ENCODE measurements at places on chromosomes 16 and 17.

DNA sequence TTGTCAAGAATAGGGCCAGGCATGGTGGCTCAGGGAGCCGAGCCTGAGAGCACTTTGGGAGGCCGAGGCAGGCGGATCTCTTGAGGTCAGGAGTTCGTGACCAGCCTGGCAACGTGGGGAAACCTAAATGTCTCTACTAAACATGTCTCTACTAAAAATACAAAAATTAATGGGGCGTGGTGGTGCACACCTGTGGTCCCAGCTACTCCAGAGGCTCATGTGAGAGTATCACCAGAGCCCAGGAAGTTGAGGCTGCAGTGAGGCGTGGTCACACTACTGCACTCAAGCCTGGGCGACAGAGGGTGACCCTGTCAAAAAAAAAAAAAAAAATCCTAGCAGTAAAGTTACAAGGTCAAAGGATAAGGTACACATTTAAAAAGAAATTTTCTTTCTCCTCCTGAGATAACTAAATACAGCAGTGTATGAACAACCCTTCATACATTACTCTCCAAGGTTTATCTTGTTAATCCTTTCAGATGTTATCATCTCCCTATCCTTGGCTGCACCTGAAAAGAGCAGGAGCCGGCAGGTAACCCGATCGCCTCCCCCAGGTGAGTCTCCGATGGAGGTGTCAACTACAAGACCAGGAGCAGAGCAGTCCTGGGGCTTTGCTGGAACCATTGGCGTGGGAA is 122.3 kb downstream of the GOSR1 start:
- DNase-seq = no peak

GRCh38 chr16:4382795-4383357 is 11.2 kb downstream of the VASN start:
- no peak for DNase-seq

DNA sequence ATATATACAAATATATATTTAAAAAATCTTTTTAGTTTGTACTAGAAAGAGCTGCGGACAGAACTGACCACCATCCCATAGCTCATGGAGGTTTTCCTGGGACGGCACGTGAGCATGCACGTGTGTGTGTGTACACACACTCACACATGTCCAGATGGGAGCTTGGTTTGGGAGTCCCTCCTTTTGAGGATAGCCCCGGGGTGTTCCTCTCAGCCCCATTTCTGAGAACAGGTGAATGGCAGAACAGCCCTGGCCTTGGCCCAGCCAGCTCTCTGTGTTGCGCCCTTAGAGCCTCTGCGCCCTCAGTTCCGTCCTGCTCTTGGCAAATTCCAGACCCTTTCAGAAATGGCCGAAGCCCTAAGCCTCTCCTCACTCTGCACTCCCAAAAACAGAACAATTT is 70.1 kb downstream of the AMFR start:
- DNase-seq = no peak

DNA sequence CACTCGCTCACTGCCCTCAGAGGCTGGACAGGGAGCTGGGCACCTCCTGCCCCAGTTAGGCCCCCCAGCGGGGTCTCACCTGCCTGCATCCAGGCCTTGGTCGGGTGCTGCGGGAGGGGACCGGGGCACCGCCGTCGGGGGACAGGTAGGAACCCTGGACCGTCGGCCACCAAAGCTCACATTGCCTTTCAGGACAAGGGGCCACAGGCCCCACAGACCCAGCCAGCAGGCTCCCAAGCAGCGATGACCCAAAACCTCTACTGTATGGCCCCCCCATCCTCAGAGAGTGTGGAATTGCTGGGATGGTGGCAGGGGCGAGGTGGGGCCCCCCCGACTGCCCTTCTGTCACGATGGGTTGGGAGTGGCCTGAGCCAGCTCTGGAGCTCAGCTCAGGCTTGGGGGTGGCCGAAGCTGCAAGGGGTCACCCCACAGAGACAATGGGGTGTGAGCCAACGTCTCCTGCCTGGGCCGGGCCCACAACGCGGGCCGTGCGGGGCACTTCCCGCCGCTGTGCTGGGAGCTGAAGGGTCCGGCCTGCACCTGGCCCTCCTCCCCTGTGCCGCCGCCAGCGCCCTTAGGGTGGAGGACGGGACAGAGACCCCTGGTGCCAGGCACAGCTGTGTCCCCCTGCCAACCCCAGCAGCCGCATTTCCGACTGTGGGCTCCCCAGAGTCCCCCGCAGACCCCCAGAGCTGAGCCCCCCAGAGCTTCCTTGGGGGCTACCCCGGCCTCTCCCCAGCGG is 498 bp downstream of the IGFALS start:
- no peak for DNase-seq

DNA sequence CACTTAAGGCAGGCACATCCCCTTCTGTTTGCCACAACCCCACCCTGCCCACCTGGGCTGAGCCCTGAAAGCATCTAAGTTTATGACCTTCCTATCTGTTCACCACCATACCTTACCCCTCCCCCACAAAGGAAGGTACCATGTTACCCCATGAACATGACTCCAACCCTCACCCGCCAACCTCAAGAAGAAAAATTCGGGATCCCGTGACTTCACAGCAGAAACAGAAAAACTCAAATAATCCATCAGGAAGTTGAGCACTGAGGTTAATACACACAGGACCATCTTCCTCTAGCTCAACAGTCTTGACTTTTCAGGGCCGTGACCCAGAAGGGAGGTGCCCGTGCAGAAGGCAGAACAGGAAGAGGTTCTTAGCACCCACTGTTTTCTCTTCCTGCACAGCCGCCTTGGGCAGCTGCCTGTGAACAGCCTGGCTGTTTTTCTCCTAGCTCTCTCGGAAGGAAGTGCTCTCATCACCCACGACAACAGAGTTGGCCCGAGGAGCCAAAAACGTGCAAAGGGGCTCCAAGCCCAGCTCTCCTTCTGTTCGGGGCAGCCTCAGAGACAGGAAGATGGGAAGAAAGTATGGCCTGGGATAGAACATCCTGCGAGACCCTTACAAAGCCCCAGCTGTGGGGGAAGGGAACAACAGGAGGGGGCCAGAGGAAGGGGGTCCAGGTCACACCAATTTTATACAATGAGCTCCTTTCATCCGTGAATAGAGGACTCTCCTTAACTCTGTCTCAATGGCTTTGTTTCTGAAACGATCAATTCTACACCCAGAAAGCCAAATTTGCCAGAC is 101.1 kb downstream of the XYLT1 start:
- DNase-seq = no peak

- no peak for DNase-seq
Observed at GRCh38 chr16:65219786-65220185, 97.9 kb upstream of the CDH11 start.

- no peak for DNase-seq
Observed at GRCh38 chr16:80468029-80468428, 72.8 kb upstream of the DYNLRB2 start.

DNA sequence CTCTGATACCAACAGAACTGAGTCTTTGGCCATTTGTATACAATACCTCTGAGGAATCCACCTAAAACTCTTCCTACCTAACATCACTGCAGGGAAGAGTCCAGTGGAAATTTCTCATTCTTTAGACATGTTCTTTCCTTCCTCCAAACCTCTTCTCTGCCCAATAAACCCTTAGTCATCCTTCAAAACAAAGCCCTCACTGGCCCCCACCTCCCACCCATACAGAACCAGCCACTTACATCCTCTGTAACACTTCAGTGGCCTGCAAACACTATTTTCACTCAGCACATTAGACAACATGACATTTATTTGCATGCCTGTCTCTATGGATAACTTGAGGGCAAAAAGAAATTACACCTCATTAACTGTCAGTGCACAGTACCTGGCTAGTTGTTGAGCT is 200.3 kb upstream of the NOG start:
- no peak for DNase-seq

DNA sequence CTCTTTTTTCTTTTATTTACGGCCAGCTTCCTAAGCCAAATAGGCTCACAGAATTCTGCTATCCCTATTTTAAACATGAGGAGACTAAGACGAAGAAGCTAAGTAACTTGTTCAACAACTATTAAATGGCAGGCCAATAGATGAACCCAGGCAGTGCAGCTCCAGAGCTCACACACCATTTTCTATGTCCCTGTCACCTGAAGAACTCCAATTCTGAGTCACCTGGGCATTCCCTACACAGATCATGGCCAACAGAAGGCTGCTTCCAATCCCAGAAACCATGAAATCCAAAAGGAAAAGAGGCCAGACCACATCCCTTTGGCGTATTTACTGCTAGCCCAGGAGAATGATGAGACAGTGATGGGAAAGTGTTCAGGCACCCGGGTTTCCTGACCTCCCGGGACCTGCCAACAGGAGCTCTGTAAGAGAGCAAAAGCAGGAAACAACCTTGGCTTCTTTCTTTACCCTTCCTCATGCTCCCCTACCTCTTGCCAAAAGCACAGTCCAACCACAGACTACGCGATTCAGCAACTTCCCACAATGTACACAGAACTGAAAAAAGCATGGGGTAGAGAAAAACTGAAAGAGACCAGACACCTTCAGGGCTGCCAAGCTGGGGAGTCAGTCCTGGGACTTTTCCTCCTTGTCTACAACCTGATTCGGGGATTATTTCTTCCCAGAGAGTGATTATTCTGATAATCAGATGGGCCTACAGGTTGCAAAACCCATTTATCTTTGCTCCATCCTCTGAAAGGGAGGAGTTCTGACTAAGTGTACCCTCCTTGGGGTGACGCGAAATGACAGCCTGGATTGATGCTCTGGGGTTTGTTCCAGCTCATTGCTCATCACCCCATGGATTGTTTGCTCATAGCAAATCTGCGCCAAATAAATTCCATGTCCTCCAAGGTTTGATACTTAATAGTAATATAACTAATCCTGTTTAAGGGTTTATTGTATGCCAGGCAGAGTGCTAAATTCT is 47.8 kb upstream of the HAS3 start:
- no peak for DNase-seq

DNA sequence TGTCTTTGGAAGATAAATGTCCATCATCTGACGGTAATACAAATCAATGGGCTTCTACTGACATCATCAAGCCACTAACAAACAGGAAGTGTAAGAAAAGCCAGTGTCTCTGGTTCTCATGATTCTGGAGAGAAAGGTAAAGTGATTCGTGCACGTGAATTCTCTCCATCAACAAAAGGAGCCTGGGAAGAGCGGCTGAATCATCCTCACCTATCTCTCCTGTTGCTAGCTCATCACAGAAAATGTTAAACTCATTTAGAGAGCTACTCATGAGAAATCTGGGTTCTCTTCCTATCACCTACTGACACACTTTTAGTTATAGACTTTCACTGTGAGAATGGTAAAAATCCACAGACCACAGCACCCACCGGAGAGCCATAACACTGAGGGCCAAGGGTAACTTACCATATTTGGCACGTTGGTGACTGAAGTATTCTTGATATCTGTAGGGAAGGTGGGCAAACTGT is 70.3 kb downstream of the CREBBP start:
- no peak for DNase-seq

DNA sequence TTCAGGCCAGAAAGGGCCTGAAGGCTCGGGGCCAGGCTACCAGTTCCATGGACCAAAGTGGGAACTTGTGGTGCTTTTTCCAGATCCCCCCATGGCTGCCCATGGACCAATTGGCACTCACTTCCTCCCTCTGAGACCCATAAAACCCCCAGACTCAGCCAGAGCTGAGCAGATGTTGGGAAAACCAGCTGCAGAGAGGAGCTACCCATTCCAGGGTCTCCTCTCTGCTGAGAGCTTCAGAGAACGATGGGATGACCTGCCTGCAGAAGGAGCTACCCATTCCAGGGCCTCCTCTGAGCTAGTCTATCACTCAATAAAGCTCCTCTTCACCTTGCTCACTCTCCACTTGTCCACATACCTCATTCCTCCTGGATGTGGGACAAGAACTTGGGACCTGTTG is 52.2 kb upstream of the MED9 start:
- no peak for DNase-seq

GRCh38 chr17:71933306-71933705 is 187.5 kb upstream of the SOX9 start:
- no peak for DNase-seq

DNA sequence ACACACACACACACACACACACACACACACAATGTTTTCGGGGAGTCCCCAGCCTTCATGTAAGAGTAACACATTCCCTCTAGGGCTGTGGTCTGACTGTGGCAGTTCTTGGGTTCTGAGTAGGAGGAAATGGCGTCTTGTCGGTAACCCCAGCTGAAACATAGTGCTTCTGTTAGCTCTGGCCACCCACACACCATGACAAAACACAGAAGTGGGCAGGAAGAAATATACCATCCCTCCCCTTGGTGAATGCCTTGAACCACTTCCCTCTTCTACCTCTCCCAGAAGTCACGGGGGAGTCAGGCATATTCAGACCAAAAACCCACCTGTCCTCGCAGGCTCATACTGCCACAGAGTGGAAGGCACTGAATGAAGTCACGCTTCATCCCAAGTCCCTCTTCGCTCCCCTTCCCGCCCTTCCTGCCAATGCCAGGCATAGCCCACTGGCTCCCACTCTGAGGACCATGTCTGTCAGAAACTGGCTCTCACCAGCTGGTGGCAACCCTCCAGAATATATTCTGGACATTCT is 11.5 kb downstream of the SLC35B1 start:
- no peak for DNase-seq

GRCh38 chr16:26281381-26282110 is 589.8 kb downstream of the HS3ST4 start:
- DNase-seq = no peak

- DNase-seq = no peak
Observed at GRCh38 chr16:59697236-59697635, 963.1 kb upstream of the GOT2 start.

- no peak for DNase-seq
Observed at GRCh38 chr16:66342294-66342900, 24.1 kb upstream of the CDH5 start.

DNA sequence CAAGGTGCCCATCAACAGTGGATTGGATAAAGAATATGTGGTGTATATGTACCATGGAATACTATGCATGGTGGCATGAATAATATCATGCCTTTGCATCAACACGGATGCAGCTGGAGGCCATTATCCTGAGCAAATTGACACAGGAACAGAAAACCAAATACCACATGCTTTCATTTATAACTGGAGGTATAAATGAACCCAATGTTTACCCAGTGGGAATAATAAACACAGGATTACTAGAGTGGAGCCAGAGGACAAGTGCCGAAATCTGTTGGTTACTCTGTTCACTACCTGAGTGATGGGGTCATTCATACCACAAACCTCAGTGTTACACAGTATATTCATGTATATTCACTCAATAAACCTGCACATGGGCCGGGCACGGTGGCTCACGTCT is 125.2 kb downstream of the CDH11 start:
- no peak for DNase-seq

Measured in caudate nucleus (tissue), 63 donors.